ENCODE measurements at places on chromosomes 7 and 10.

GRCh38 chr7:152074673-152075072, 49.2 kb downstream of the GALNT11 start:
- DNase-seq: no peak

GRCh38 chr10:114662646-114663217, 4.7 kb upstream of the ABLIM1 start:
- no peak for DNase-seq

GRCh38 chr10:10610171-10610570, 407.5 kb upstream of the CELF2 start:
- DNase-seq: no peak

DNA sequence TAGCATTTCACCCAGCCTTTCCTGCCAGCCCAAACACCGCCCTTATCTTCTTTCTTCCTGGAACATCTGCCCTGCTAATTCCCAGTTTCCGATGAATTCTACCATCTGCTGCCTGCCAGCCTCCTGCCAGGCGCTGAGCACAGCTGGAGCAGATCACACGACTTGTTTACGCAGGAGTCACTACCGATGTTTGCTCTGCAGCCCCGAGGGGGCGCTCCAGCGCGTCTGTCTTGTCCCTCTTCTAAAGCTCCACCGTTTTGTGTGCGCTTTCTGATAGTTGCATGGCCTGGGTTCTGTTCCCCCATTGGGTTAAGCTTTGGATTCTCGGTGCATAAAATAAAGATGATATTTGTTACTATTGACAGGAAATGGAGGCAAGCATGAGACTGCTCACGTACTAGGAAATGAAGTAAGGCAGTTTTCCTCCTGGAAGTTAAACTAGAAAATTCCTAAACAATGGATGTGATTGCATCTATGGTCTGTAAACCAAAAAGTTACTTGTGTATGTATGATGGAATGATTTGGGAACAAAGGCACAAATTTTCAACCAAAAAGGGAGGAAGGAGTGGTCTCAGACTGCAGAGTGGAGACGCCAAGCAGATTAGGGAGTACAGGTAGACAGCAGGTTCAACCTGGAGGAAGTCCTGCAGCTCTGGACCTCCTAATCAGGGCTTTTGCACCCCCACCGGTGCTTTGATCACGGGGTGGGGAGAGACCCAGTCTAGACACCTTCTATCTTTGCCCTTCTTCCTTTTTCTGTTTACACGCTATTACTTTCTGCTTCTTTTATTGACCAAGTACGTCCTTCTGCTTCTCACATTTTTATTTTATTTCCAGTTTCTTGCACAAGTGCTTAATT, 2.2 kb upstream of the RBM17 start:
- DNase-seq: peak; percentile 81

- DNase-seq: no peak
Measured at GRCh38 chr7:25859412-25860274, 292.4 kb upstream of the NFE2L3 start.

GRCh38 chr10:24804956-24805355, 81.3 kb upstream of the ARHGAP21 start:
- no peak for DNase-seq

GRCh38 chr10:129956876-129957673, 7.0 kb downstream of the EBF3 start:
- no peak for DNase-seq

GRCh38 chr7:31664890-31665289, 22.1 kb upstream of the PPP1R17 start:
- DNase-seq: no peak

DNA sequence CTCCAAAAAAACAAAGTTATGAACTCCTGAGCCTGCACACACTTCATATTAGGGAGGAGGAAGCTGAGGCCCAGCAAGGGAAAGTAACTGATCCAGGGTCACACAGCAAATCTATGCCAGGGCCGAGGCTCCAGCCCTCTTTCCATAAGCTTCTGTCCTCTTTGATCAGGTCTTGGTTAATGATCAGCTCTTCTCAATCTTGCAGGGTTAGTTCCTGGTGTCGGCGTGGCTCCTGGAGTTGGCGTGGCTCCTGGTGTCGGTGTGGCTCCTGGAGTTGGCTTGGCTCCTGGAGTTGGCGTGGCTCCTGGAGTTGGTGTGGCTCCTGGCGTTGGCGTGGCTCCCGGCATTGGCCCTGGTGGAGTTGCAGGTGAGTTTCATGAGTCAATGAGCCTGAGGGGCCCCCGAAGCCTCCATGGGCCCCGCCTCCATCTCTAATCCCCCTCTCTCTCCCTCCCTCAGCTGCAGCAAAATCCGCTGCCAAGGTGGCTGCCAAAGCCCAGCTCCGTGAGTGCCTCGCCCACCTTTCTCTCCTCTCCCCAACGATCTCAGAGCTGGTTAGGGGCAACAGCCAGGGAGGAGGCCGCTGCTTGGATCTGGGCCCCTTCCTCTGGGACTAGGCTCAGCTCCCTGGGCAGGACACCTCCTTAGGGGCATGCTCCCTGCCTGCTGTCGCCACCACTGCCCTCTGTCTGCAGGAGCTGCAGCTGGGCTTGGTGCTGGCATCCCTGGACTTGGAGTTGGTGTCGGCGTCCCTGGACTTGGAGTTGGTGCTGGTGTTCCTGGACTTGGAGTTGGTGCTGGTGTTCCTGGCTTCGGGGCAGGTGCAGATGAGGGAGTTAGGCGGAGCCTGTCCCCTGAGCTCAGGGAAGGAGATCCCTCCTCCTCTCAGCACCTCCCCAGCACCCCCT, 23.7 kb upstream of the LIMK1 start:
- DNase-seq: no peak

DNA sequence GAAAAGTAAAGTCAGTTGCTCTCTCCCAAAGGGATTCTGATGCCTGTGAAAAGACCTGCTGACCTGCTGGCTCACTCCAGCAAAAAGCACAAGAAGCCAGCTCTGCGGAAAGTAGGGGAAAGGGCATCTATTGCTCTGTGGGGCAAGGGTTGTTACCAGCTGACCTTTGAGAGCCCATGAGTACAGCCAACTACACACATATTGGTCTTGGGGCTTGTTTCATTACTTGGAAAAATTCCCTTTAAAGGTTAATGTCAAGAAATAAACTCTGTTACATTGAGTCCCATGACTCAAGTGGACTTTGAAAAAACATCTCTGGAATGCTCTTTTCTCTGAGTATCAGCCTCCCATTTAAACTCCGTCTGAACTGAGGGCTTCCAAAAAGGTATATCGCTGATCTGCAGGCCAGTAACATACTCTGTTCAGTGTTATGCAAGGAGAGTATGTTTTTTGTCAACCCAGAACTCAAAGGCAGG, 53.2 kb downstream of the PANK1 start:
- DNase-seq: no peak

DNA sequence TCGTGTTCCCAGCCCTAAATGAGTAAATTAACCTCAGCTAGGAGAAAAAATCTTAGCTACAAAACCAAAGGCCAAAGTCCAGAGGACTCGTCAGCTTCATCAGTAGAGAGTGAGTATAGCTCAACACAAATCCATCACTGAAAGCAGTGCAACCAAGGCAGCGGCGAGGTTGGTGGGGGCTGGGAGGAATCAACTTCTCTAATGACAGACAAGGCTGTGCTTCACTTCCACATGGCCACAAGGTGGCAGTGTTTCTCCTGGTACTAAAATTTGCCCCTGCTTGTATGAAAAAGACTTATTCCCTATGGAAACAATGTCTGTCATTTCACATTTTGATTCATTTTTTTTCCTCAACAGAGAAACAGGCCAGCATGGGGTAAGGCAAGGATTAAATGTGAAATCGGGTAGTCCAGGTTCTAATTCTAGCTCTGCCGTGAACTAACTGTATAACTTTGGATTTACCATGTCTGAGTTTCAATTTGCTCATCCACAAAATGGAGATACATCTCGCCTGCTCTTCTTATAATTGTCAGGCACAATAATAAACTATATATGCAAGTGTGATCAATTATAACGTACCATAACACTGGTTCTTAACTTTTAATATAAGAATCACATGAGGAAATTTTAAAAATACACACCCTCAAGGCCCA, 39.3 kb downstream of the FAS start:
- peak; percentile 63 for DNase-seq

DNA sequence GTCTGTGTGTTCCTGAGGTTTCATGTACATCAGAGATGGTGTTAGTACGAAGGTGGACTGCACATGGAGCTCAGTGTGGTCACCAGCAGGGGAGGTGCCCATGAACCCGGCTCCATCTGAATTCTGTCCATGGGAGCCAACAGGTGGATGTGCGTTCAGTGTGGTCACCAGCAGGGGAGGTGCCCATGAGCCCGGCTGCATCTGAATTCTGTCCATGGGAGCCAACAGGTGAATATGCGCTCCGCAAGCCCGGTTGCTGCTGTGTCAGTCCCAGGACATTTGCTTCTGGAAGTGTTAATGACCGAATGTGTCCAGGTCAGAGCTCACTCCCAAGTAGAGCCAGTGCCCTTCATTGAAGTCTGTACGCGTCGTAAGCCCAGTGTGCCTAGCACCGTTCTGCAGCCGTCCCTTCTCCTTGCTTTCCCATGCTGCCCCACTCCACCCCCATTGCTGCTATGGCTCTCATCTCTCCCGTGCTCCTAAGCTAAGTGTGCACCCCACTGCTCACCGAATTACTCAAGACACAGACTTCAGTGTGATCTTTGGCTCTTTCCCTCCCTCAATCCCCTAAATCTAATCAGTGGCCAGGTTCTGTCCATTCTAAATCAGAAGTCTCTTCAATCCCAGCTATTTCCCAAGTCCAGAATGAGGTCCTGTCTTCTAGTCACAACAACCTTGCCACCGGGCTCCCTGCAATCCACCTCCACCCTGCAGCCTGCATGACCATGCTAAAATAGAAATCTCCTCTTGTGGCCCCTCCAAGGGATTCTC, 352.4 kb downstream of the TCERG1L start:
- DNase-seq: no peak

GRCh38 chr10:53115660-53116059, 343.1 kb upstream of the MBL2 start:
- no peak for DNase-seq

DNA sequence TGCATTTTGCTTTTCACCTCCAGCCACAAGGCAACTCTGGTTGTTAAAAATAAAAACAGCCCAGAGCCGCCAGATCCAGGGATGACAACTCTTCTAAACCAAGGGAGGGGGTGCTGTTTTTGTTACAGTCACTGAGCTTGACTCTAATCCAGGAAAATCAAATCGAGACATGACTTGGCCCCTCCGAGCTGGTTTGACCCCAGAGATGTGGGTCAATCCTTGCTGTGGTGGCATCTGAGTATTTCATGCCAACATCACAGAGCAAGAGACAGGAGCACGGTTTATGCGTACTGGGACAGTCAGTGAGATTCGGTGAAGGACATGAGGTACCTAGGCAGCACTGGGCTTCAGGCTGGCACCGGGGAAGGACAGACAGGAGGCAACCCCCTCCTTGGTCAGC, 88.8 kb upstream of the ZMIZ1 start:
- DNase-seq: no peak

DNA sequence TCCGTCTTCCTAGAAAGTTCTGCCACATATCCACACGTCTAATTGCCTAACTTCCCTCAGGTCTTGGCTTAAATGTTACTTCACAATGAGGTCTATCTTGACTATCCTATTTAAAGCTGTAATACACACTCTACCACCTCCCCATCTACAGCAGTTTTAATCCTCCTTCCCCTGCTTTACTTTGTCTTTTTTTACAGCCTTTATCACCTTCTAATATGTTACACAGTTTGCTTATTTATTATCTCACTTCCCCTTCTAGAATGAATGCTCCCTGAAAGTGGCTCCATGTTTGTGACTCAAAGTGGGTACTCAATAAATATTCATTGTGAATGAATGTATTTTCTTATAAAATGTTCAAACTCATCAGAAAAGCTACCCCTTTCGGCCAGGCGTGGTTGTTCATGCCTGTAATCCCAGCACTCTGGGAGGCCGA, 13.6 kb upstream of the MICU1 start:
- no peak for DNase-seq

DNA sequence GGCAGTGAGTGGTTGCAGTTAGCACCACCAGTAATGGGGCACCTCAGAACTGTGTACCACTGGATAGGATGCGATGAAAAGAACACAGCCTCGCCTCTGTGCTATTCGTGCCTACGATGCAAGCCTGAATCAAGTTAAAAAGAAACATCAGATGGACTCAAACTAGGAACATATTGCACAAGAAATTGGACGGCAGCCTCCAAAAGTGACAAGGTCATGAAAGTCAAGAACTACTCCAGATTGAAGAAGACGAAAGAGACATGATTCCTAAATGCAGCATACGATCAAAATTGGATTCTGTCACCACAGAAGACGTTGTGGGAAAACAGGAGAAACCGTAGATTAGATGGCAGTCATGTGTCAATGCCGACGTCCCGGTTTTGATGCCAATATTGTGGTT, 648.1 kb upstream of the FOXK1 start:
- DNase-seq: no peak
